Nucleus accumbens (tissue), 56 donors: ENCODE measurements at places on chromosomes 16 and 17.

GRCh38 chr16:27772093-27772825 lies 222.3 kb downstream of the KATNIP start:
- no peak for DNase-seq

DNA sequence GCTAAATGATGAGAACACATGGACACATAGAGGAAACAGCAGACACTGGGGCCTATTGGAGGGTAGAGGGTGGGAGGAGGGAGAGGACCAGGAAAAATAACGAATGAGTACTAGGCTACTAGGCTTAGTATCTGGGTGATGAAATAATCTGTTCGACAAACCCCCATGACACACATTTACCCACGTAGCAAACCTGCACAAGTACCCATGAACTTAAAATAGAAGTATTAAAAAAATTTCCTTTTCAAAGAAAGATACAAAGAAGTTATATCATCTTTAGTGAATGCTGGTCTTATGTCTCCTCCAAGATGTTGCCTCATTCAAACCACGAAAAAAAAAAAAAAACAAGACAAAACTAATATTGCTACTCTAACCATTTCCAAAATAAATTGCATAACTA lies 31.7 kb downstream of the MBTD1 start:
- no peak for DNase-seq

DNA sequence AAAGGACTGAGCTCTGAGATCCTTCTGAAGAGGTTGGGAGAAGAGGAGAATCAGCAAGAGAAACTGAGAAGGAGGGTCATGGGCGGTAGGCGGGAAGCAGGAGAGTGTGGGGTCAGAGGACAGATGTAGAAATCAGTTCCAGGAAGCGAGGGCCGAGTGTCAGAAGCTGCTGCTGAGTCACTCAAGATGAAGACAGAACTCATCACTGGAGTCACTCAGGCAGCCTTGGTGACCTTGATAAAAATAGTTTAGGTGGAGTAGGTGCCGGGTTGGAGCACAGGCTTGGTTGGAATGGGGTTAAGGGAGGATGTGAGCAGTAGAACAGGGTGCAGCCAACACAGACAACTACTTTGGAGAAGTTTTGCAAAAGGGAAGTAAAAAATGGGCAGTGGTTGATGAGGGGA lies 6.1 kb upstream of the ITGAM start:
- DNase-seq, result no peak

DNA sequence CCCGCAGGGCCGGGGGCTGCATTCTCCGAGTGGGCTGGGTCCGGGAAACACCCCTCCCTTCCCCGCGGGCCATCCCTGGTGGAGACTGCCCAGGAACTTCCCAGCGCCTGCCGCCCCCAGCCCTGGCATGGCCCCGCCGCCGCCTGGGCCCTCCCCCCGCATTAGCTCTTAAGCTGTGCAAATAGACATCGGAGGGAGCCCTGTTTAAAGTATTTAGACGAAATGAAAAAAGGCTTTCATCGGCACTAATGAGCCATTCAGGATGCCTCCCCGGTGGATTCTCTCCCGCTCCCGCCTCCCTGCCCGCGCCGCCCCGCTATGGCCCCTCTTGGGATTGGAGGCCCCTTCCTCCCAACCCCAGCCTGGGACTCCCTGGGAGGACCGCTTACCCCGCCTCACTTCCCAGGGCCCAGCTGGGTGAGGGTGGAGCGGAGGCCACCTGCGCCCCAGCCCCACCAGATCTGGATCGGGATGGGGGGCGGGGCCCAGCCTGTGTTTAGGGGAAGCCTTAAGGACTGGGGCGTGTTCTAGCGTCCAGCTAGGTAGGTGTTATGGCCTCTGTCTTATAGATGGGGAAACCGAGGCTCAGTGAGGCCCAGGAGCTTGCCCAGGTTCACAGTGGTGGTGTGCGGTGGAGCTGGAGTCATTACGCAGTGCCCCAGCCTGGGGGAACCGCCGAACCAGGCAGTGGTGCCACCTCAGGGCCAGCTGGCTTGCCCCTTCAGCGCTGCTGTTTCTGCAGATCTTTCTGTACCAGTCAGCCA lies 19.7 kb downstream of the SEZ6 start:
- peak; percentile 20 for DNase-seq

- no peak for DNase-seq
Observed at GRCh38 chr17:70225276-70225675, 55.9 kb downstream of the KCNJ2 start.

DNA sequence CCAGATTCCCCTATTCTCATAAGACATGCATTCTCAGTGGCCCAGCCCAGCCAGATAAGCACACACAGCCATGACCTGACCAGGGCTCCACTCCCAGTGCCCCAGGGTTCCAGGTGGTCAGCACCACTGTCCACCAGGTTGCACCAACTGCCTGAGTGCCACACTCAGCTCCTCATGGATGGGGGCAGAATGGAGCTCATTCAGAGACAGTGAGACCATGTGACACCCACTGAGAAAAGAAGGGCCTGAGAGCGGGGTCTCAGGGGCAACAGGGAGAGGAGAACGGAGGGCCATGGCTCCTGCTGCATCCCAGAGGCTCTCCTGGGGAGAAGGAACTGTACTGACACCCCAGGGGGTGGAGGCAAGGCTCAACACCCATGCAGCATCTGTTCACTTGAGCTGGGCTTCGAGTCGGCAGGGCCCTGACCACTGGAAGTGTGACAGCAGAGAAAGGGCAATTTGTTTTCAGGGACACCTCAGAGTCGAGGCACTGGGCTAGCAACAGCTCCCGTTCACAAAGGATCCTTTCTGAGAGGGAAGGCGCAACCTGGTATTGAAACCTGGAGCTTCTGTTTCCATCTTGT lies 18.7 kb upstream of the SLC38A8 start:
- DNase-seq, result no peak

DNA sequence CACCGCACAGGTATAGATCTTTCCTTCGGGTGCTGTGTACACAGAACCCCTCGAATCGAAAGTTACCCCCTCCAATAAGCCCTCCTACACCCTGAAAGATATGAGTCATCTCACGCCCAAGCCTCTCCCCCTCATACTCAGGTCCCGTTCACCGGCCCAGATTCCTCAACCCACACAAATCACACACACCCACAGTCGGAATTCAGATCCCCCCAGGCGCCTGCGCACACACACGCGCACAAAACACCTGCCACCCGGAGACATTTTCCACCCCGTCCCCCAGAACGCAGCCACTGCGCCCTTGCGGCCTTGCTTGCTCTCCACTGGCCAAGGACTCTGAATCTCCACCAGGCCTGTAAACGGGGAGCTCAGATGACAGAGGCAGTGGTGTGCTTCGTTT lies 4.9 kb downstream of the JPH3 start:
- DNase-seq, result no peak

GRCh38 chr16:66605979-66606751 lies 1.7 kb downstream of the CMTM3 start:
- no peak for DNase-seq

DNA sequence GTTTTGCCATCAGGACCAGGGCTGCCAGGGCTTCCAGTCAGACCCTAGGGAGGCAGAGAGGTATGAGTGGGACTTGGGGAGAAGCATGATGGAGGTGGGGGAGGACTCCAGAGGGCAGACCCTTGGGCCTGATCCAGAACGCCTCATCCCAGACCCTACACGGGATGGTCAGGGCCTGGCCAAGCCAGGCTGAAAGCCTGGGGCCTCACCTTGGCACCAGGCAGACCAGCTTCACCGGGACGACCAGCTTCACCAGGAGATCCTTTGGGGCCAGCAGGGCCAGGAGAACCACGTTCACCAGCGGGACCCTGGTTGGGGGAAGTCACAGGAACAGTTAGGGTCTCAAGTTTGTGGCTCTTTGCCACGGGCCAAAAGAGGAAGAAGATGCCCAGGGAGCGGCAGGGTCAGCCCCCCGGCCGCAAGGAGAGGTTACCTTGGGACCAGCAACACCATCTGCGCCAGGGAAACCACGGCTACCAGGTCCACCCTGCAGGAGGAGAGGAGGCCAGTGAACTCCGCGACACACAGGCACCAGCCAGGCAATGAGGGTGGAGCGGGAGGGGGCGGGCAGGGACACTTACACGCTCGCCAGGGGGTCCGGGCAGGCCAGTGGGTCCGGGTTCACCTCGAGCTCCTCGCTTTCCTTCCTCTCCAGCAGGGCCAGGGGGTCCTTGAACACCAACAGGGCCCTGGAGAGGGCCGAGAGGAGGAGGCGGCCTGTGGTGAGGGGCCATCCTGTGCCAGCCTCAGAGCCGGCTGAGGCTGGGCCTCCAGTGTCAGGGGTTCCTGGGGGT lies 7.1 kb downstream of the COL1A1 start:
- DNase-seq, result no peak

DNA sequence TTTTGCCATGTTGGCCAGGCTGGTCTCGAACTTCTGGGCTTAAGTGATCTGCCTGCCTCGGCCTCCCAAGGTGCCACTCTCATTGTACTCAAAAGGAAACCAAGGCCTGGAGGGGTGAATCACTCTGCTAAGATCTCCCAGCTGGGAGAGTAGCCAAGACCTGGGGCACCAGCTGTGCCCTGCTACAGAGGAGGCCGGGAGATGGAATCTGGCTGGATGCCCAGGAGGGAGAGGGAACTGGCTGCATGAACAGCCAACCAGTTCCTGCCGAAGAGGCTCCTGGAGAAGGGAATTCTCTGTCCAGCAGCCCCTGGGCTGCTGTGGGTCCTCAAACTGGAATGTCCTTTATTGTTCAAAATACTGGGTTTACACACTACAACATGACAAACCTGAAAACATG lies 238.7 kb upstream of the CIBAR2 start:
- DNase-seq, result peak; percentile 31

DNA sequence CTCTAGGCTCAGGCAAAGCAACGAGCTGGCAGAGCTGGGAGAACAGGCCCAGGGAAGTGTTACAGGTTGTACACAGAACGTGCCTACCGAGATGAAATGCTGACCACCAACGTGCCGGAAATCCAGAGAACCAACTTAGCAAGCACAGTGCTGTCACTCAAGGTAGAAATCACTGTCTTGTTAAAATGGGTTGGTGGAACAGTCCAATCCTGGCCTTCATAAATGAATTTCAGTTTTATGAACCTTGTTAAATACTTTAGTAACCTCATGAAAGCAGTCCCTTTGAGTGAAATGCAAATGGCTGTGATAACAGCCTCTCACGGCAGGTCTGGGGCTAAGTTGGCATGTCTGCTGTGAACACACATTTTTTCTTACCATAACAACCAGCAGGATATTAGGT lies 29.0 kb downstream of the ETV4 start:
- no peak for DNase-seq

- peak; percentile 96 for DNase-seq
Observed at GRCh38 chr17:7239091-7240027, at the start of gene PHF23. Gene PHF23 (minus strand): TSS chr17:7239457. CDS start chr17:7239279, 178 bp downstream.

- DNase-seq, result no peak
Observed at GRCh38 chr17:65434251-65434650, 127.2 kb downstream of the AXIN2 start.

DNA sequence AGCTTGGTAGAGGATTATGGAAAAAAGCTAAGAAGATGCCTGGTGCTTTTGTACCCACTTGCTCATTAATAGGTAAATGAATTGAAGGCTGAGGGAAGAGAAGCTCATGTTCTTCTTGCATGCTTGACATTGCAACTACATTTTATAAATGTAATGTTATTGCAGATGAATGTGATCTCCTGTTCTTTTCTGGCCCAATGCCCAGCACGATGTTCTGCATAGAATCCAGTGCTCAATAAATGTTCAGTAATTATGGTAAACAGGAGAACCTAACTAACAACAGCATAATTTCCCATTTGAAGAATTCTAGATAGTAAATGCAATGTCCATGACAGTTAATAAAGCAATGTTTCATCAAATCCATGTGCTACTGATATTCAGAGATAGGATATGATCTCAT lies 638.2 kb upstream of the SOX9 start:
- DNase-seq, result no peak

GRCh38 chr16:27920391-27920891 lies 143.1 kb downstream of the GSG1L start:
- peak; percentile 0 for DNase-seq

- DNase-seq, result no peak
Observed at GRCh38 chr16:71807905-71808592, 585 bp downstream of the AP1G1 start.

- no peak for DNase-seq
Observed at GRCh38 chr16:3085868-3086595, 13.1 kb downstream of the ZSCAN10 start.

GRCh38 chr16:81837312-81837751 lies 58.2 kb downstream of the PLCG2 start:
- DNase-seq, result no peak

DNA sequence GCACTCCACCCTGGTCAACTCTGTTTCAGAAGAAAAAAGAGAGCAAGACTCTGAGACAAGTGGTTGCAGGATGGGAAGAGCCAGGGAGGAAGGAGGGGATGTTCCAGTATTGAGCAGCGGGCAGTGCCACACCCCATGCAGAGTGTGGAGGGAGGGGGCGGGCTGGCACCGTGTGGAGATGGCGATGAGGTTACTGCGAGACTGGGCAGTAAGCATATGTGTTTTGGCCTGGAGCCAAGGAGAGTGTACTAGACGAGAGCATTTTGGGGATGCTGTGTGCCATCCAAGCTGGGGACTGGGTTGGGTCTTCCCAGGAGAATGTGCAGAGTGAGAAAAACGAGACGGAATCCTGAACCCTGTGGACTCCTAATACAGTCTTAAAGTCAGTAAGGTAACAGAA lies 3.4 kb downstream of the TBC1D24 start:
- DNase-seq, result no peak

GRCh38 chr17:8119581-8120519 lies 1.5 kb upstream of the ALOXE3 start:
- peak; percentile 84 for DNase-seq

DNA sequence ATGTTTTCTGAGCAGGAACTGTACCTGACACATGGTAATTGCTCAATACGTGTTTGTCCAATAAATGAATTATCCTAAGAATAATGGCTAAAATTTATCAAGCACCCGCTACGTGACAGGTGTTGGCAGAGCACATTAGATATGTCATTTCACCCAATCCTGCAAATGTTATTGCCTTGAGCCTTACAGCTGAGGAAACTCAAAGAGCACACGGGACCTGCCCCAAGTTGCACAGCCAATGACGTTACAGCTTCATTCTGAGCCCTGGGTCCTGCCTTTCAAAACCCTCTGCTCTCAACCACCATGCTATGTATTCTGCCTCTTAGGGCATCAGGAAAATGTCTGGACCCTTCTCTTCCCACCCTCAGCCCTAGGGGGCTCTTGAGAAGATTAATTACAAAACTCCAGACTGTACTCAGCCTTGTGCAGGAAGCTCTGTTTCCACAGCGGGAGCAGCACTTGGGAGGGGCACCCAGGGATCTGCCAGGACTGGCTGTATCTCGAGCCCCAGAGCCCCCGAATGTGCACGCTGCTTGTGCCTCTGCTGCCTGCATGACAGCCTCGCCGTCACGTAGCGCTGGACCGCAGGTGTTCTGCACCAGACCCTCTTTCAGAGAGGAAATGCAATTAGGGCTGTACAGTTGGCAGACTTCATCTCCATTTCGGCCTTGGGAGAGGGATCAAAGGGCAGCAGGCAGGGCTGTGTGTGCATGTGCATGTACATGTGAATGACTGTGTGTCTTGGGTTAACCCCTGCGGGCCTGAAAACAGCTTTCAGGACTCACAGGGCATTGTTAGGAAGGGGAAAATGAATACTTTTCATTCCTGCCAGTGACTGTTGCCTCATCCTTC lies 71.6 kb downstream of the GPR139 start:
- DNase-seq, result no peak

- no peak for DNase-seq
Observed at GRCh38 chr16:88511906-88512305, 58.3 kb upstream of the ZC3H18 start.
